ENCODE measurements at places on chromosomes 3 and 15. TPM values are rescaled to one million over a fixed set of nuclear protein-coding genes. Genes with fewer than 3 reads are reported as not detected.

Gene ZNF385D
- not detected for total RNA-seq

Gene PAK6
- total RNA-seq = 0.17 TPM

Gene GALNT15
- not detected for total RNA-seq

Gene MEGF11
- total RNA-seq = 0.02 TPM

Gene TTC21A
- total RNA-seq = 1.3 TPM

Gene IL12A
- 9.1 TPM for total RNA-seq

Gene VEPH1
- total RNA-seq = 25.0 TPM

GRCh38 chr3:67783281-67784250, 129.2 kb upstream of the SUCLG2 start:
- no peak for DNase-seq

GRCh38 chr15:61382927-61383326, 153.8 kb upstream of the RORA start:
- DNase-seq = no peak

- DNase-seq = peak; percentile 98
These were observed 99.8 kb downstream of the NSUN3 start for GRCh38 chr3:94162700-94163099.

GRCh38 chr3:72274493-72275330, 489.8 kb upstream of the PROK2 start:
- DNase-seq = peak; percentile 50

- no peak for DNase-seq
These were observed 206.5 kb downstream of the DTWD1 start for GRCh38 chr15:49827311-49827710.

GRCh38 chr15:62758126-62758951, 284.2 kb upstream of the TPM1 start:
- DNase-seq = peak; percentile 88

GRCh38 chr3:155972885-155973584, 102.6 kb downstream of the GMPS start:
- no peak for DNase-seq

DNA sequence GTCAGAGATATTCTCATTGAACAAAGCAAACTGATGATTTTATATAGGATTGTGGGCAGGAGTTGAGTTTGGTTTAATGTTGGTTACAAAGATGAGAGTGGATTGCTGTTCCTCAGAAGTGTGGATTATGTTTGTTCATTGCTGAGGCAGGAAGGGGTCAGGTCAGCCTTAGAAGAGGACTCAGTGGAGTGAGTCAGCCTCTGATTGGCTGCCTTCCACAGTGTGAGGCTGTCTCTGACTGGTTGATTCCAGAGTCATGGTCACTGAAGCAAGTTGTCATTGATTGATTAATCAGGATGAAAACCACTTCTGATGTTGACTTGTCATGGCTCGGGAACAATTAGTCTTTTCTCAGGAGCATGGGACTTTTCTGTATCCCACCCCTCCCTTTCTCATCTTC, 36.2 kb downstream of the KBTBD12 start:
- DNase-seq = peak; percentile 40

Data from A172 (cell line).